ENCODE measurements at places on chromosomes 5 and 9.

GRCh38 chr9:136187683-136188586 lies 17.0 kb downstream of the LHX3 start:
- DNase-seq: no peak

- DNase-seq: no peak
These were observed 231.8 kb downstream of the DRD1 start for GRCh38 chr5:175211956-175212756.

GRCh38 chr5:173479711-173480110 lies 136.7 kb downstream of the BOD1 start:
- no peak for DNase-seq

DNA sequence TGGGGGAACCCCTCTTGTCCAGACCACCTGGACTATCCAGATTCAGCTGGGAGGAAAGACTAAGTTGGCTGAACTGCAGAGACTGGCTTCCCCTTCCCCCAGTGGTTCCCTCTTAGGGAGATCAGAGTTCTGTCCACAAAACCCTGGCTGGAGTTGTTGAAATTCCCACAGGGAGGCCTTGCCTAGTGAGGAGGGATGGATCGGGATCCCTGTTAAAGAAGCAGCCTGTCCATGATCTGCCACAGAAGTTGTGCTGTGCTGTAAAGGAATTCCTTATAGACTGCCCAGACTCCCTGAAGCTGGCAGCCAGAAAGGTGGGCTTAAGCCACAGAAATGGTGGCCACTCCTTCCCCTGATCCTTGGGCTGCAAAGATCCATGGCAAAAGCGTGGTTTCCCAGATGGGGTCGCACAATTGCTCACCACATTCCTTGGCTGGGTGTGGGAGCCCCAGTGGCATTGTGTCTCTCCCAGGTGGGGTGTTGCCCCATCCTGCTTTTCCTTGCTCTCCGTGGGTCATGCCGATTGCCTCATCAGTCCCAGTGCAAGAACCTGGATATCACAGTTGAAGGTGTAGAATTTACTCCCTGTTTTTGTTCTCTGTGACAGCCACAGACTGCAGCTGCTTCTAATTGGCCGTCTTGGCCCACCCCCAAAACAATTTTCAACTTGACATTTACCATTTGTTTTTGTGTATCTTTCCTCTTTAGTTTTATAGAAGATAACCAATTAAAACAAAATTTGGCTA lies 342.4 kb downstream of the FGF10 start:
- DNase-seq: no peak

- DNase-seq: no peak
These were observed 373.9 kb downstream of the CHSY3 start for GRCh38 chr5:130278136-130278535.

DNA sequence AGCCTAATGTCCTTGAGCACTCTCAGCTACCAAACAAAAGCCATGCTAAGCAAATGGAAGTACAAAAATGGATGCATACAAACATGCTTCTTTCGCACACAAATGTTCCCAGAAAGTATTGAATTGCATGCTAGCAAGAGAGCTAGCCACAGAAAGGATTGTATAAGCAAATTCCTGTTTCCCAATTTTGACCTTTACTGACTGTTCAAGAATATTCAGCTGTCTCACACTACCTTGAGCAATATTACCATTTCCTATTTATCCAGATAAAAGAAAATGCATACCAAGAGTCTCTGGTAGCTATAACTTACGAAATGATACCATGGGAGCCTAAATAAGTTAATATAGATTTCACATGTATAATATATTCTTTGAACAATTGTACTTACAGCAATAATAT lies 264.6 kb downstream of the TMEM167A start:
- DNase-seq: no peak

GRCh38 chr9:22108581-22109370 lies 99.7 kb upstream of the CDKN2B start:
- DNase-seq: no peak

DNA sequence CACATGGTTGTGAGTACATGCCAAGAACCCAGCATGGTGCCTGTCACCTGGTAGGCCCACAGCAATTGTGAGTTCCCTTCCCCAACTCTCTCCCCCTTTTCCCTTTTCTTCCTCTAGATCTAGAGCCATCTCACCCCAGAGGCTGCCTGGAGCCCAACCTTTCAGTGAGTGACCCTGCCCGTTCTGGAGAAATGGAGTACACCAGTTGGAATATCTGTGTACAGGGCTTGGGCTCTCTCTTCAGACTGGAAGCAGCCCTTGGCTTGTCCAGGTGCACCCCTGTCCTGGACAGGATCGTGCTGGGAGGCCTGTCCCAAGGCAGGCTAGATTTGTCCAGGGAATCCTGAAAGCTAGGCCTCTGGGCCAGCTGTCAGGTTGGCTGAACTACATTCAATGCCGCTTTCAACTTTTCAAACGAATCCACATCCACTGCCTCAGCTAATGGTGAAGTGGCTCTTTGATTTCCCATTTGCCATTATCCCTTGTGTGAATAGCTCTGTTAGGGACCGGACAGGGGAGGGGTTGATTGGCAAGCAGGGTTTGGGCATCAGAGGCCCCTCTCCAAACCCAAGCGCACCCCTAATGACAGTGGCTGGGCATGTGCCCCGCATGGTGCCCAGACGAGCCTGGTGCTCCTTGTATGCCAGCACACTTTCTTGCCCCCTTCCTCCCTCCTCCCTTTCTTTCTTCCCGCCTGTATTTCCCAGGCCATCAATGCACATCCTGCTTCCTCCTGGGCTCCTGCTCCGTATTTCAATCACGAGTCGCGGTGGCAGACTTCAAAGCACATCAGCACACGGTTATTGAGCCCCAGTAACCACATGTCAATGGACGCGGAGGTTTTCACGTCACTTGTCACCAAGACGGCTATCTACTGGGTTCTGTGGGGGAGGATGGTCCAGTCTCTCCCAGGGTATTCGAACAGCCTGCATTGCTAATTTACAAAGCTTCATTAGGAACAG lies 211.2 kb downstream of the DAB2IP start:
- DNase-seq: peak; percentile 39

GRCh38 chr9:81611664-81612063 lies 77.7 kb downstream of the TLE1 start:
- DNase-seq: no peak

DNA sequence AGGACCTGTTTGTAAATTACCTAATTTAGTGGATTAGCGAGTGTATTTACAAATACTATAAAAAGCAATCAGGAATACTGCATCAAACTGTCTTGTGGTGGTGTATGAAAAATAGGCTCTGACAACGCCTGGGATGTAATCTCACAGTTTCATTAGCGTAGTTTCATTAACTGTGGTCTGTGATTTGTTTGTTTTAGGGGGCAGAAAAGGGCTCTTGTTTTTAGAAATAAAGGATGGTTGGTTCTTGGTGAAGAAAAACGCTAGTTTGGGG lies 1.4 kb downstream of the SLC44A1 start:
- peak; percentile 33 for DNase-seq

DNA sequence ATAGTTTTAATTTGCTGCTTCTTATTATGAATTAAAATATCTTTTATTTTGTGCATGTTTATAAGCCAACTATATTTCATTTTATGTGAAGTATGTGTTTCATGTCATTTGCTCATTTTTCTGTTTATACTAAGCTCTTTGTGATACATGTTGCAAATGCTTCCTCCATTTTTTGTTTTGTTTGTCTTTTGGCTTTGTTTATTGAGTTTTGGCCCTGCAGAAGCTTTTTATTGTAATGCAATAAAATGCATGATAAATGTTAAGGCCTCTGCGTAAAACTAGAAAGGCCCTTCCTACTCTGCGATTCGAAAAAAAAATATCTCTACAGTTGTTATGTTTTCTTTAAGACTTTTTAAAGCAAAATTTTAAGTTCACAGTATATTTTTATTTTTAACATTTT lies 9.4 kb downstream of the ZNF366 start:
- no peak for DNase-seq

GRCh38 chr5:58504766-58505165 lies 13.5 kb downstream of the GAPT start:
- DNase-seq: no peak

DNA sequence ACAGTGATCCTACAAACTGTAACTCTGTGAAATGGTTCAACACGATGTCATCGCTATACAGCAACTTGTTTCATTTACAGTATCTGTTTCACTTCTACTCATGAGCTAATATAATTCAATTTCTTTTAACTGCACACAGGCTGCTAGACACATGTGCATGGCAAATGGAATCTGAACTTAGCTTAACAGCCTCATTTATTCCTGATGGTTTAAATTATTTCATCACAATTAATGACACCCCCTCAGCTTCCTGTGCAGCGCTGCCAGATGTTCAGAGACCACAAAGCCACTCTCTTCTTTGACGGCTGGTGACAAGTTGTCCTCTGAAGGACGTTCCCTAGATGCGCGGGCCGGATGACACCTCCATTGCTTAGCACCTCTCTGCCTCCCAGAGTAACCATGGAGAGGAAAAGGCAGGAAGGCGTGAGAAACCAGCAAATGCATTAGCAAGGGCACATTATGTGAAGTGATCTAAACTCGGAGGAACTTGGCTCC lies 191.1 kb downstream of the BNC2 start:
- peak; percentile 53 for DNase-seq

DNA sequence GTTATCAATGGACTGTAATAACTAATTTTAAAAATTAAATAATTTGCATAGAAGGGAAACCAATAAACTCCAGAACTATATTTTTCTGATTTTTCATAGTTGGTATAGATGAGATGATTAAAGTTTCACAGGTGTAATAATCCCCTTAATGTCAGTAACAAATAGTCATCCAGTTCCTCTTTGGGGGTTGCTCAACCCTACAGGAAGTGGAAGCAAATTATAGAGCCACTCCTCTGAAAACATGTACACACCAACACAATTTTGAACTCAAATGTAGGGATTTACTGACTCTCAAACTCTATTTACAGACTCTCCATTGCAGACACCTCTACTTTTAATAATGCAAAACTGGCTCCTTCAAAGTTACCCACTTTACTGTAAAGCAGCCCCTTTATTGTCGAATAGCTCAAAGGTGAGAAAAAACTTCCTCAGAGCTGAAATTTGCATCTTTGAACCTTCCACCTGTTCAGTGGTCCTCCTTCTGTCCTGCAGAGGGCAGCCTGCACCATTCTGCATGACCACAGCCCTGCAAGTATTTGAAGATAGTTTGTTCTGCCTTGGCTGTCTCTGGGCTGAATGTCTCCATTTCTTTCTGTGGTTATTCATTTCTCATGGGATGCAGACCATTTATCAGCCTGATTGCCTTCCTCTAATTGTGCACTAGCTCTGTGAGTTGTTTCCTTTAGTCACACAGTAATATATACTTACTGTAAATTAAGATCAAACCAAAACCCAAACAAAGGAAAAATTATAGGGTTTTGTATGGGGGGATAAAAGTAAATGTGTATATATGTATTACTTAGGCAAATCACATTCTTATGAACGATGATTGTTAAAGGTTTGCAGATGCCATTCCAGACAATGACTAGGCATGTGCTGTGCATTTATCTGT lies 383.2 kb upstream of the SGCD start:
- DNase-seq: peak; percentile 72

DNA sequence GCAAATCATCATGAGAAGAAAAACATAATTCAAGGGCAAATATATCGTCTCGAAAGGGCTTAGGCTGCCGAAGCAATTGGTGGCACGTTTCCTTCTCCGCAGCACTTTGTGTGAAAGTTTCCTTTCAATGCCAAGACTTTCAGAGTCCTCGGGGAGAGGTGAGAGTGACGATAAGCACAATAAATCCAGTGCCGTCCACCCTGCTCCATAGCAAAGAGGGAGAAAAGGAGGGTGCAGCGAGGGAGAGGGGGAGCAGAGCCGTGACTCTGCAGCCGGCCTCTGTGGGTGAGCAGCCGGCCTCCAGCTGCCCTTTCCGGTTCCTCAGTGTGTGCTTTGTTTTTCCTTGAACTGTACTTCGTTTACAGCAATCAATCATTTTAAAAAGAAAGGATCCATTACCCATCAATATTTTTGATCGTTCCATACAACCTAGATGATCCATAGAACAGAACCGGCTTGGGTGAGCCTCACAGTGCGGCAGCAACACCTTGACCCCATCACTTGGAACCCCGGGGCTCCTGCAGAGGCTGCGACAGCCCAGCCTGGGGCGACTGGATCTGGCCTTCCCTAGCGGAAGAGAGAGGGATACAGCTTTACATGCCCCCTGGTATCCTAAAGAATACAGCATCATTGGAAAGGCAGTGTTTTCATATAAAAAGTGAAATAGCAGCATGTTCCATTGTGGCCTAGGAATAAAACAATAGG lies 247.0 kb upstream of the IRX4 start:
- DNase-seq: no peak

DNA sequence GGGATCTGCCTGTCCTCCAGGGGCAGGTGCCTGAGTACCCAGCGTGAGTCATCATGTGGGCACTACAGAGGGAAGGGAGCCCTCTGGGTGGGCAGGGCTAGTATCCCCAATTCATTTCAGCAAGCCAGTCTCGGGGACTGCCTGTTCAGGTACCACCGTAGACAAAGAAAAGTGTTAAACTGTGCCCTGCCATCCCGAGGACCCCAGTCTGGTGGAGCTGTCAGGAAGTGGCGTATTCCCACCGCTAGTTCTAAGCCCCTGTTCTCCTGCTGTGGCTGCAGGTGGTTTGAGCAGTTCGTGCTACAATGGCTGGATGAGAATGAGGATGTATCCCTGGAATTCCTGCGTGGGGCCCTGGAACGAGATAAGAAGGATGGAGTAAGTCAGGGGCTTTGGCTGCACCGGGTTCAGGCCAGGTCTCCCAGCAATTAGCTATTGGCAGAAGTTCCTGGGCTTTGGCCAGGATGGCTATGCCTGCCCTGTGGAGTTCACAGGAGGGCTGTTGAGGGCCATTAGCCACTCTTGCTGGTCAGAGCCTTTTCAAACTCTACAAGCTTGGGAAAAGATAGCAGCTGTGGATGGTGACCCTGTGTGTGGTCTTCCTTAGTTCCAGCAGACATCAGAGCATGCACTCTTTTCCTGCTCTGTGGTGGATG lies 93.2 kb upstream of the RUSC2 start:
- DNase-seq: no peak

- DNase-seq: no peak
These were observed 412.1 kb upstream of the ADAMTSL1 start for GRCh38 chr9:18061856-18062255.

GRCh38 chr9:134437403-134438194 lies 111.3 kb downstream of the RXRA start:
- peak; percentile 75 for DNase-seq

DNA sequence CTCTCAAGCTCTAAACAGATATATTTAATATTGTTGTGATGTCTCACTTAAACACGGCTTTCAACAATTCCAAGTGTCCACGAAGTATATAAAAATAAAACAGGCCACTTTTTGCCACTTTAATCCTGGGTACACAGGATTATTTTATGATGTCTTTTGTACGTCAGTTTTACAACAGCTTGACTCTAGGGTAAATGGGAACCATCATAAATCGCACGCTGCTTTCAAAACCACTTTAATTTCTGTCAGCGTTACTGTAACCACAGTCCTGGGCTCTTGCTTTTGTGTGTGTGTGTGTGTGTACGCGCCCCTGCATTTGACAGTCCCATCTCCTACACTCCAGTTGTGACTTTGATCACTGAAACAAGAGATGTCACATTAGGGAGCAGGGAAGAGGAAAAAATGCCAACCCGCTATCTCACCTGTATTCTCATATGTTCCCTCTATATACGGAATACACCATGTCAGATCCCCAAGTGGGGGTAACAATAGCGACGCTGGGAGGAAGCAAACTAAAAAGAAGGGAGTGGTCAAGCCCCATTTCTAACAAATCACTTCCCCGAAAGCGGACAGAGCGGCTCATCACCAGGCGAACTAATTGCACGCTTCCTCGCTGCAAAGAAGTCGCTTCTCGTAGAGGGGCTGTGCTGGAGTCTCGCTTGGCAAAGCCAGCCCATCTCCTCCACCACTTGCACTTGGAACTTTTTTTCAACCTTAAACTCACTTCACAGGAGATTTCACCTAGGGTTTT lies 1.2 kb downstream of the BNC2 start:
- DNase-seq: peak; percentile 73

Measured in eye (tissue), 1 donor.